GOT3 (cell line): ENCODE measurements at places on chromosomes 2 and 18.

- no peak for DNase-seq
Measured at GRCh38 chr2:120740765-120741524, 5.3 kb downstream of the GLI2 start.

GRCh38 chr2:25228848-25229278 is 60.5 kb upstream of the POMC start:
- DNase-seq, result peak; percentile 17

DNA sequence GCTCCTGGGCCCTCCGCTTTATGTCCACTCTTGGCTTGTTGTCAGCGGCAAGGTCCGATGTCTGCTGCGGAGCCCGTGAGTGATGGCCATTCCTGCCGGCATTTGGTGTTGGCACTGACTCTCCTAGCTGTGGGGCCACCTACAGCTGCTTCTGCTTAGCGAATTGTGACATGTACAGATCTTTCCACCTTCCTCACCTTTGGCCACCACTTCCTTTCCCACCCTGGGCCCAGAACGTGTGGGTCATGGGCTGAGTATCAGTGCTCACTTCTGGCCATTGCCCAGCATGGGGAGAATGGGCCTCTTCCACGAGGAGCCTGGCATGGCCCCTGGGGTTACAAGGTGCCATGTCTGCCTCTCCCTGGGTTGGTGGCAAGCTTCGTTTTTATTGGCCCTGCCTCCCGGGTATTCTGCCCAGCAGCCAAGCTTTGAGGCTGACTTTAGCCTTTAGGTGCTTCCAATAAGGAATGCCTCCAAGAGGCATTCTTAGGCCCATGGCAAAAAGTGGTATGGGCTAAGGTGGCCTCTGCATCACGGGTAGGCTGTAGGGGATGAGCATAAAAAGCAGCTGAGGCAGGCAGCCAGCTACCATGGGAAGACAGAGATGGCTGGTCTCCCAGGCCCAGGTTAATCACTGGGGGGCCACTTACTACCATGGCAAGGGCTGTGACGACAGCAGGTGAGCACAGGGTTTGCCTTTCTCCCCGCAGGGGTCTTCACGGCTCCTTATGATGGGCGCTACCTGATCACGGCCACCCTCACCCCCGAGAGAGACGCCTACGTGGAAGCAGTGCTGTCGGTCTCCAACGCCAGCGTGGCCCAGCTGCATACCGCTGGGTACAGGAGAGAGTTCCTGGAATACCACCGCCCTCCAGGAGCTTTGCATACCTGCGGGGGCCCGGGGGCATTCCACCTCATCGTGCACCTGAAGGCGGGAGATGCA is 65.8 kb downstream of the EMILIN2 start:
- no peak for DNase-seq

DNA sequence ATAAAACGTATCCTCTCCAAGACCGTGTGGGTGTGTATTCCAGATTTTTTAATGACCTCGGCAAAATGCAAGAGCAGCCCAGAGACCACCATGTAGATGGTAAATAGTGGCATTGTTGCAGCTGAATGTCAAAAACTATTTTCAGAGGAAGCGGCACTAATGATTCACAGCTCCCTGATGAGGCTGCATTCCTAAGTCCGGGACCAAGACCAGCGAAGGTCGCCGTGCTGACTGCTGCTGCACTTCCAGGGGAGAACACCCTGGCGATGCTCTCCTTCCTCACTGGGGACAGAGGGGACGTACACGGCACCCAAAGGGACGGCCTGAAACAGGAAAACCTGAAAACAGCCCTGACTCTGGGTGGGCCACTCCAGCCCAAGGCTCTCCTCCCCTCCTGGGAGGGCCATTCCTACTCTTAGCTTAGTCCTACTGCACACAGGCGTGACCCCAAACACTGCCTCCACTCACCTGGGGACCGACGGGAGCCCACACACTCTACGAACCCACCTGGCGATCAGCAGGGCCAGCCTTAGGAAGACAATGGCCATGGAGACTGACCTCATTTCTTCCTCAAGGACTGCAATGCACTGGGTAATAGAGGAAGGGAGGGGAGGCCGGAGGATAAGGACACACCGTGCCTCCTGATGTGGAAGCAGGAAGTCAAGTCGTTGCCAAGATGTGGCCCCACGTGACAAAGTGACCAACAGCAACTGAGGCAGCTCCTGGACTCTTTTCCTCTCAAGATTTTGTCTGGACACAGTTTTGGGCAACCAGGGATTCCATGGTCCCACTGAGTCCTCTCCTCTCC is 82.8 kb downstream of the ZNF516 start:
- no peak for DNase-seq

- no peak for DNase-seq
Measured at GRCh38 chr2:20430035-20430434, 16.8 kb upstream of the RHOB start.

DNA sequence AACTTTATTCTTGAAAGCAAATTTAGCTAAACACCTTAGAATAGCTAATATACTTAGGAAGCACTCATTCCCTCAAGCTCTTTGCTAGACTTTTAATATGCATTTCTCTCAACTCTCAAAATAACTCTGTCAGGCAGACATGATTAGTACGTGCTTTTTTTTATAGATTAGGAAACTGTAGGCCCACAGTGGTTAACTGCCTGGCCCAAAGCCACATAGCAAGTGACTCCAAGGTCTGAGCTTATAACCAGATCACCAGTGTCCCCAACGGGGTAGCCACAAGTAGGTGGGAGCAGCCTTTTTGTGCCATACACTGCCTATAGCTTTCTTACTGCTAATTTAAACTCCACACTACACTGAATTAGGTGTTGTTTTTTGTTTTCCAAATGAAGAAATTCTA is 576.8 kb downstream of the METTL4 start:
- DNase-seq, result no peak

GRCh38 chr2:103525756-103526155 is 763.9 kb downstream of the TMEM182 start:
- no peak for DNase-seq

- DNase-seq, result no peak
Measured at GRCh38 chr2:216130346-216130971, 21.3 kb downstream of the XRCC5 start.

GRCh38 chr2:154992826-154993225 is 294.3 kb downstream of the KCNJ3 start:
- no peak for DNase-seq

DNA sequence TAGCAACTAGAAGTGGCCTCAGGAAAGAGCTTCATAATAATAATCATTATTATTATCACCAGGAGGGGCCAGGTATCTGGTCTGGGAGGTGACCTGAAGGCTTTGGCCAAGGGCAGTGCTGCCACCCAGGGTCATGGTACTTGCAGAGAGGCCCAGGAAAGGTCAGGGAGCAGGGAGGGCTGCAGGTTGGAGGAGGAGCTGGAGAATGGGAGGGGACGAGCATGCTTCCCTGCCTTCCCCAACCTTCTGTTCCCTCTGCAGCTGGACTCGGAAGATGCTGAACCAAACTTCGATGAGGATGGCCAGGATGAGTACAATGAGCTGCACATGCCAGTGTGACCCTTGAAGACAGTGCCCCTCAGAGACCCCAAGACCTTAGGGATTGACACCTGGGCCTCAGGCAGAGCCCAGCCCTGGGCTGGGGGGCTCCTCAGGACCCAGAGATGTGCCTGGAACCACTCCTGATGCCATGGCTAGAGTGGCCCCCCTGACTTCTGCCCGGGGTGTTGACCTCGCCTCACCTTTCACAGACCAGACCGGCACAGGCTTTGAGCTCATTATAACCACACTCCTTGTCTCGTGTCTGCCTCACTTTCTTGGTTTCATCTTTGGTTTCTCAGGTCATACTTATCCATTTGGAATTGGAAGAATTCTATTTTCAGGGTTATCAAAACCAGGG is 14.1 kb downstream of the SLC4A3 start:
- DNase-seq, result no peak

- DNase-seq, result no peak
Measured at GRCh38 chr2:18133310-18133709, 254.8 kb downstream of the KCNS3 start.

- no peak for DNase-seq
Measured at GRCh38 chr2:83531206-83531826, 927.8 kb downstream of the SUCLG1 start.

GRCh38 chr2:188986839-188987238 is 12.7 kb downstream of the COL3A1 start:
- no peak for DNase-seq

GRCh38 chr2:62234755-62235655 is 39.1 kb downstream of the B3GNT2 start:
- no peak for DNase-seq

GRCh38 chr18:50151926-50152325 is 43.0 kb downstream of the MYO5B start:
- no peak for DNase-seq
